ENCODE measurements at places on chromosomes 3 and 15.
A peak's percentile ranks its signal among the peaks of the same experiment; 100 is the strongest.

DNA sequence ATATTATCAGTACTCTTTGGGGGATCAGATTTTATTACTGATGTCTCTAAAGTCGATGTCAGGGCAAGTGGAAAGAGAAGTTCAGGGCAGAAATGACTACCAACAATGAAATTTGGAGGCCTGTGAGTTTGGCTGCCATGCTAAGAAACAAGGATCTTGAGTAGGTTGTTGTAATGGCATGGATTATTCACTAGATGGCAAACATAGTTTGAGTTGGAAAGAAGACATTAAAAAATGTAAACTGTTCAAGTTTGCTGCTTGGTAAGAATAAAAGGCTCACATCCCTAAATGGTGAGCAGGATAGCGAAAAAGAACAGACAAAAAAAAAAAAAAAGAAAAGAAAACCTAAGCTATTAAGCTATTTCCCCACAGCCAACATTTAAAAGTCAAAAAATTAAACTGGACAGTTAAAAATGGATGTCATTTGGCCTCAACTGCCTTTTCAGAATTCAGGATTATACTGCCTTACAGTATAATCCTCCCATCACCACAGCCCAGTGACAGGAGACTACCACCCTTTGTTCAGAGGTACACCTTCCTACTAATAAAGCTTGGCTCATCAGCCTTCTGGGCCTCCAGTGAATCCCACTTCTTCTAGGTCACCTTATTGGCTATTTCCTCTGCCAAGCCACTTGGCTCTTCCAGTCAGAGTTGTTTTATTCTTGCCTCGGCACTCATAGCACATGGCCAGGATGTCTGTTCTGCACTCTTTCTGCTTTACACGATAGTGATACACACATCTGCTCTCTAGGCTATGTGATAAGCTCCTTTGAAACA lies 163.7 kb downstream of the PLD1 start:
- DNase-seq = peak; percentile 83

GRCh38 chr3:177778633-177779032 lies 581.4 kb upstream of the TBL1XR1 start:
- DNase-seq = no peak

DNA sequence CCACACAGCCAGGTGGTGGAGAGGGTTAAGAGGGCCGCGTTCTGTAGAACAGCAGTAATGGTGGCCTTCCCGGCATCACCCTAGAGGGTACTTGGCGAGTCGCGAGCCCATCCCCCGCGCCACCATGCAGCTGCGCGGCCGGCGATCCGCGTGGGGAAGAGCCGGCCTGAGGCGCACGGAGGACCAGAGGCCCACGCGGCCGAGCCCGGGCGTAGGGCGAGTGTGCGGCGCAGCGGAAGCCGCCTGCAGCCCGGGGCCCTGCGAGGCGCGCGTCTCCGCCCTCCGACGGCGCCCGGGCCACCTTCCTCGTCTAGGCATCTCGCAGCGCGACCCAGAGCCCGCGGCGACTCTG lies 423 bp downstream of the TKT start:
- peak; percentile 49 for DNase-seq

DNA sequence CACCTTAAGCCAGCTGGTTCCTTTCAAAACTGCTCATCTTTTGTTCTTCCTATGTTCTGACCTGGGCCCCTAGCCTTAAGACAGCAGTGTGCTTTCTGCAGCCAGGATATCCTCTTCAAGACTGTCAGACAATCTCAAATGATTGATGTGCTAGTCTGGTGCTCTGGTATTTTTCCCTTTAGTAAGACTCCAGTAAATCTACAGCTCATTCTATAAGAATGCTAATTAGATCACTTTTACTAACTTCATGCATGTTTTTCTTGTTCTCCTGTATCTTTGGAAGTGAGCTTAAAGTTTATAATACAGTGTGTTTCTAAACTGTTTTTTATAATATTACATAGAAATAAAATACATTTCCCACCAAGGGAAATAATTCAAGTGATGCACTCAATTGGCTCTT lies 220.9 kb upstream of the NANOGP8 start:
- no peak for DNase-seq

- peak; percentile 92 for DNase-seq
Measured at GRCh38 chr15:57527382-57528091, 64.2 kb upstream of the MYZAP start.

DNA sequence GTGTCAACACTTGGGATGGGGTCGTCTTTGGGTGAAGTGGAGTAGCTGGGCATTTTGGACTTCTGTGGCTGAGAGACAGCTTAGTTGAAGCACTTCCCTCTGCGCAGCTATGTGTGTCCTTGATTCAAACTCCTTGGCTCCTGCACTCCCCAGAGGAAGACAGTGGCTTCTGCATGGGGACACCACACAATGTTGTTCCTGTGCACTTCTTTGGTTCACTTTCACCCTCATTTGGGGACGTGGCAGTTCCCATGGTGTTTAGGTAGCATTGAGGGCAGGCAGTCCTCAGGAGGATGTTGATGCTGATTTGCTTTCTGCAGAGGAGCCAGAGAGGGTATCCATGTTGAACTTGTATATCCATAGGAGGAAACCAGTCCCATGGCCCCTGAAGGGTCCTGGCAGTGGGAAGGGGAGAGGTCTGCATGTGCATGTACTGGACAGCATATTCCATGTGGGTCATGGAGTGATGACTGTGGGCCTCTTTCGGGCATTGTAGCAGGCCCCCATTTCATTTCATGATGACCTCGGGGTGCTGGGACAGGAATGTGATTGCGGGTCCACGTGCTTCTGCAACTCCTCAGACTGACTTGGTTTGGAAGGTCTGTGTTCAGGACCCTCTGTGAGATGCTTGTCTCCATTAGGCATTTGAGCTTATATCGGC lies 135.4 kb downstream of the SNRPN start:
- DNase-seq = no peak

GRCh38 chr3:115571413-115571812 lies 51.9 kb upstream of the GAP43 start:
- no peak for DNase-seq

Measured in NCI-H1105 treated with DMSO at 0.1 percent for 48 hours (cell line).